ENCODE measurements at places on chromosomes 6 and 20.
A peak's percentile ranks its signal among the peaks of the same experiment; 100 is the strongest.

DNA sequence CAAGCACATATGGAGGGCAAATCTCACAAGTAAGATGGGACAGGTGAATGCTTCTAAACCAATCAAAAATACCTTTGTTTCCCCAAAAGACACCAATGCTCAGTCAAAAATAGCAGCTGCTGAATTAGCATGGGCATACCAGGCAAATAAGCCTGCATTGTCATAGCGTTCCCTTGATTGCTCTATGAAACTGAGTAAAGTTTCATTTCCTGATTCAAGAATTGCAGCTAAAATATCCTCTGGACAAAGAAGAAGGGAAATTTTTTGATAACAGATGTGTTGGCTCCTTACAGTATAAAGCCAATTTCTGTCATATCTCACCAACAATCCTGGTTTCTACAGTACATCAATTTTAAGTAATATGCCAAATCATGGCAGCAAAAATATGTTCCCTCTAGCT is 3.3 kb upstream of the TMEM14A start:
- DNase-seq: no peak

- no peak for DNase-seq
Observed at GRCh38 chr20:51021067-51022025, 1.6 kb downstream of the KCNG1 start.

DNA sequence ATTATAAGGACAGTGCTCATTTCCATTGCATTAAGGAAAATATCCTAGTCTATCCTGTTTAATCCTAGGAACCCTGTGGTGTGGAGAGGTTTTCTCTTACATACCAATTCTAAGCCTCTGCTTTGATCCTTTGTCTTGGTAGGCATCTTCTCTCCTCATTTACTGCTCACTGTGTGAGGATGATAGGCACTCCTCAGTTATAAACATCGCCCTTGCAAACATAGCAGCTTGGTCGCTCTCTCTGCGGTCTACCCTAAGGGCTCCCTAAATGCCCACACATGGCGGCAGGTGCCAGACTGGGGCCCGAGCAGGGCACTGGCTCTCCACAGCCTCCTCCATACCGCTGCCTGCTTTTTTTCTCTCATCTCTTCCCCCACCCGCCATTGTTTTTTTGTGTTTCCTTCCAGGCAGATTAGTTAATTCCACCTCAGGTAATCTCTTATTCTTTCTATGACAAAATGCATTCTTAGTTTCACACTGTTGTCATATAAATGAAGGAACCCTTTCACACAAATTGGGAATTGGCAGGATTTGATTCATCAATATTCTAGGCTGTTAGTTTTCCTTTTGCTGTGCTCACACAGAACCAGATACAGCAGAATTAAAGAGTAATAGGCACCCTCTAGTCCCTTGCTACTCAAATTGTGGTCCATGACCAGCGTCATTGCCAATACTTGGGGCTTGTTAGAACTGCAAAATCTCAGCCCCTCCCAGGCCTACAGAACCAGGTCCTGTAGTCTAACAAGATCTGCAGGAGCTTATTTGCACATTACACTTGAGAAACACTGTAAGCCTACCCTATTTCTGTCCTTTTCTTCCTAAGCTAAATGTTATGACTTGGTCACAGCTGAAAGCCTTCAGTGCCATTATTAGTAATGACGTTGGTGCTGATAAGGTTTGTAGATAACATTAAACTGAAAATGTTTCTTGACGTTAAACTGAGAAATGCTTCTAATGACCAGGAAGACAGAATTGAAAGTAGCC is 36.3 kb downstream of the CARMIL1 start:
- no peak for DNase-seq

- no peak for DNase-seq
Observed at GRCh38 chr6:16504609-16505008, 256.7 kb downstream of the ATXN1 start.

GRCh38 chr6:107546691-107547450 is 57.0 kb downstream of the SOBP start:
- DNase-seq: no peak

GRCh38 chr20:55760586-55760985 is 244.7 kb downstream of the CBLN4 start:
- no peak for DNase-seq

DNA sequence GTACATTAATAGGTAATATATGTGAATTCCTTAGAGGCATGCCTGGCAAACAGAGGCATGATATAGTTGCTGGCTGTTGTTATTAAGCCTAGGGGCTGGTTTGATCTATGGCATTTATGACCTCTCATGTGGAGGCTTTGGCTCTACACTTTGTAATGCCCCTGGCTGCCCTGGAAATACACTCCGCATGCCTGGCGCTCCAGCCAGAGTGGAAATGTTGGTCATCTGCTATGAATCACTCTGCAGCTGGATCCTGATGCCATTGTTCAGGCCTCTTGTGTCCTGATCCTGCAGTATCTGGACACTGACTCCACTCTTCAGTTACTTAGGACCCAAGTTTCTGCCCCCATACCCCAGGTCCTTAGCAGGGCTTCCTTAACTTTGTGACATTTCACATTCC is 200.5 kb upstream of the PCSK2 start:
- peak; percentile 3 for DNase-seq

DNA sequence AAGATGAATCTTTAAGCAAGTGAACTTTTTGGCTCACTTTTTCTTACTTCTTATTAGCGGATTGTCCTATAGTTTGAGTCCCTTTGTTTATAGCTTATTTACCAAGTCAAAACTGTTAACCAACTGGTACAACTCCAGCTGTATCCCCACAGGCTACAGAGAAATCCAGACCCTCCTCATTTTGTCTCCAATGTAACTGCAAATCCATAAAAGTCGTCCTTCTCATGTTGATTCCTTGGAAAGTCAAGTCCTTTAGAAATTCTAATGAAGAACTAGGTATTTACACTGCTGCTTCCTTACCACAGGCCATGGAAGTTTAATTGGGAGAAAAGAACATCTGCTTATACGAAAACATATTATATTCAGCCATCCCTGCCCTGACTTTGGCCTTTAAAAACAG is 729.1 kb upstream of the NRSN1 start:
- DNase-seq: no peak

- no peak for DNase-seq
Observed at GRCh38 chr20:37147250-37147649, 31.9 kb upstream of the RPN2 start.

- DNase-seq: no peak
Observed at GRCh38 chr20:14030991-14031390, 35.7 kb downstream of the MACROD2 start.

DNA sequence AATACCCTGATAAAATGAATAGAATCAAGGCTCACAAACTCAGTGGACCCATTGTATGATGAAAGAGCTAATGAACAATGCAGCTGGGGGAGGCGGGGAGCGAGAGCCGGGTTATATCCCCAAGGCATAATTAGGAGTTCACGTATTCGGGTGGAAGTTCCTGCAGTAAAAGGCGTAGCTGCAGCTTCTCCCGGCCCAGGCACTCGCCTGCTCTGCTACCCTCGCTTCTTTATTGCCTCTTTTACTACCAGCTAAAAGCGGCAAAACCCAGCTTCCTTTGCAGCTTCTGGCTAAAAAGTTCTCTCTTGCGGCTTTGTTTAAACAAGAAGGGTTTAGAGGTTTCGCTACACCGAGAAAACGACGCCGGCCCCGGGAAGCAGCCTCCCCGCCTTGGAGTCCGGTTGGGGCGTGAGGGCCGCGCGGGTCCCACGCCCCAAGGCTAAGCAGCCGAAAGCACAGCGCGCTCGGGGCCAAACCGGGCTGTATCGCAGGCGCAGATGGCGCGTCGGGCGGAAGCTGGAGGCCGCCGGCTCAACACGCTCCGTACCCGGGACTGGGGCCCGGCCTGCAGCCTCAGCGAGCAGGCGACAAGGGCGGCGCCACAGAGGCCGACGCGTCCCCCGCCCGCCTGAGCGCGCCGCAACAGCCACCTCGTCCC is 1.6 kb downstream of the ZBTB2 start:
- DNase-seq: peak; percentile 54

DNA sequence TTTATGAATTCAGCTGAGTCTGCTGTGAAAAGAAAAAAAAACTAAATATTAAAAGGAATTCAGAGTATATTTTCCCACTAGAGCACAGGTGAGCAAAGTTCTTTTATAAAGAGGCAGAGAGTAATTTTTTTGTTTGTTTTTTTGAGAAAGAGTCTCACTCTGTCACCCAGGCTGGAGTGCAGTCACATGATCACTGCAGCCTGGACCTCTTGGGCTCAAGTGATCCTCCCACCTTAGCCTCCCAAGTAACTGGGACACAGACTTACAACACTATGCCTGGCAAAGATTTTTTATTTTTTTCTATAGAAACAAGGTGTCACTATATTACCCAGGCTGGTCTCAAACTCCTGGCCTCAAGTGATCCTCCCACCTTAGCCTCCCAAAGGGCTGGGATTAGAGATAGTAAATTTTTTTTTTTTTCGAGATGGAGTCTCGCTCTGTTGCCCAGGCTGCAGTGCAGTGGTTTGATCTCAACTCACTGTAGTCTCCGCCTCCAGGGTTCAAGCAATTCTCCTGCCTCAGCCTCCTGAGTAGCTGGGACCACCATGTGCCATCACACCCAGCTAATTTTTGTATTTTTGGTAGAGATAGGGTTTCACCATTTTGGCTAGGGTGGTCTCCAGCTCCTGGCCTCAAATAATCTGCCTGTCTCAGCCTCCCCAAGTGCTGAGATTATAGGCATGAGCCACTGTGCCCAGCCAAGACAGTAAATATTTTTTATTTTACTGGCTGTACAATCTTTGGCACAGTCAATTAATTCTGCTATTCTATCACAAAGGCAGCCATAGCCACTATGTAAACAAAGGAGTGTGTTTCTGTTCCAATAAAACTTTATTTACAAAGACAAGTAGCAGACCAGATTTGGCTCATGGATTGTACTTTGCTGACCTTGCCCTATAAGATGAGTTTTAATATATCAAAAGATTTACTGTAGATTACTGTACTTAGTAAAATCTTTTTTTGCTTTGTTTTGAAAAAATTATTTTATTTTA is 14.5 kb upstream of the B4GALT5 start:
- no peak for DNase-seq

GRCh38 chr20:33059741-33060390 is 6.2 kb downstream of the BPIFB3 start:
- no peak for DNase-seq
